ENCODE measurements at places on chromosomes 13 and 19.
A peak's percentile ranks its signal among the peaks of the same experiment; 100 is the strongest.

DNA sequence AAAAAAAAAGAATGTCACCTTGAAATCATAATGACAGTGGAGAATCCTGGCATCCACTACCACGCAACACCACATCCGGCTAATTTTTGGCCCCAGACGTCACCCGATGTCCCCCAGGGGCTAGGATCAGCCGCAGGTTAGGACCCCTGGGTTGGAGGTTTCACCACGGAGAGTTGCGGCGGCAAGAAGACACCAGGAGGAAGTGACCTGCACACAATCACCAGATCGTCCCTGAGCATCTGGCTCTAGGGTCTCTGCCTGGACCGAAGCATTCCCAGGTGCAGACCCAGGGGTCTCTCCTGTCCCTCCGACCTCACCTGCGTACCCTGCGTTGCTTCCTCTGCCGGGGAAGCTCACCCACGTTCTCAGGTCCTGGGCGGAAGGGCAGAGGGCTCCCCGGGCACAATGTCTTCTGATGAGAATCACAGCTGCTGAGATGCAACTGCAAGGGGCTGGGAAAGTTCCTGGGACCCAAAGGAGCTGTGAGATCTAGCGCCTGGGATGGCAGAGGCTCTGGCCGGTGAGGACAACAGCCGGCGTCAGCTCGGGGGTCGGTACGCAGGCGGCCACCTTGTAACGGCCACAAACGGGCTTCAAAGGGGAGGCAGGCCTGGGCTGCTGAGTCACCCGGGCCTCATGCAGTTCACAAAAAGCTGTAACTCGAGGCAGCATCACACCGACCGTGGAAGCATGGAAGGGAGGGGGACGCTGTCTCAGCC is 111.2 kb downstream of the GADD45B start:
- DNase-seq = no peak

DNA sequence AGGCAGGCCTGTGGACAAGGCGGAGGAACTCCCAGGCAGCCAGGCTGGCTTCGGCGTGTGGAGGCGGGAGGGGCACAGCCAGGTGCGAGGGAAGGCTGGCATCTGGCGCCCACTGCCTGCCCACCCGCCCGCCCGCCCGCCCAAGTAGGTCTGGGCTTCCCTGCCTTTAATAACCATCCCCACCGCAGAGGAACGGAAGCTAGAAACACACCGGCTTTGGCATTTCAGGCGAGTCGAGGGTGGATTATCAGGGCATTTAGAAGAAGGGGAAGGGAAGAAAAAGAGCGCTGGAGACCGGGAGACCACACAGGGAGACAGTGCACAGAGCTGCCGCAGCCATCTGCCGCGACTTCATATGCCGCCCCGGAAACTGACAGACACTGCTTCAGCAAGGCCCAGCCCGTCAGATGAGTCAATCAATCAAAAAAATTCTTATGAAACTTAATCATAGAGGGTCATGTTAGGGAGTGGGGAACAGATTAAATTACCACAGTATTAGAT is 199.7 kb downstream of the TSHZ3 start:
- no peak for DNase-seq

DNA sequence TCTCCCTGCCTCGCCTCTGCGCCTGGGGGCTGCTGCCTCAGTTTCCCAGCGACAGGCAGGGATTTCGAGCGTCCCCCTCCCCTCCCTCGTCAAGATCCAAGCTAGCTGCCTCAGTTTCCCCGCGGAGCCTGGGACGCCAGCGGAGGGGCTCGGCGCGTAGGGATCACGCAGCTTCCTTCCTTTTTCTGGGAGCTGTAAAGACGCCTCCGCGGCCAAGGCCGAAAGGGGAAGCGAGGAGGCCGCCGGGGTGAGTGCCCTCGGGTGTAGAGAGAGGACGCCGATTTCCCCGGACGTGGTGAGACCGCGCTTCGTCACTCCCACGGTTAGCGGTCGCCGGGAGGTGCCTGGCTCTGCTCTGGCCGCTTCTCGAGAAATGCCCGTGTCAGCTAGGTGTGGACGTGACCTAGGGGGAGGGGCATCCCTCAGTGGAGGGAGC is 722 bp upstream of the ICAM1 start:
- DNase-seq = peak; percentile 91

DNA sequence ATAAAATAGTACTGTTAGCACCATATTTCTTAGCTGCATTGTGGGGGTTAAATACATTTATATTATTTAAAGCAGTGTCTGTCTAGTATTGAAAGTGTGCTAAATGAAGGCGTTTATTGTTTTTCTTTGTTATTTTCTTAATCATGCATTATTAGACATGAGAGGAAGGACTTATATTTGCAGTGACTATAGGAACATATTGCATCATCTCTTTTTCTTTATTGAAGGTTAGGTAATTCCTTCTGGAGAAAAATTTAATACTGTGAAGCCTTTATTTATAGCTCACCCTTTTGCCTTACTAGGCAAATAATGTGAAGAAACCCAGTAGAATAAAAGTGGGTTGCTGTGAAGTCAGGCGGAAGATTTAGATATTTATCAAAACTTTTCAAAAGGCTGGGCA is 78.9 kb upstream of the ZNF420 start:
- no peak for DNase-seq

GRCh38 chr19:32330213-32330857 is 15.1 kb upstream of the ZNF507 start:
- no peak for DNase-seq

DNA sequence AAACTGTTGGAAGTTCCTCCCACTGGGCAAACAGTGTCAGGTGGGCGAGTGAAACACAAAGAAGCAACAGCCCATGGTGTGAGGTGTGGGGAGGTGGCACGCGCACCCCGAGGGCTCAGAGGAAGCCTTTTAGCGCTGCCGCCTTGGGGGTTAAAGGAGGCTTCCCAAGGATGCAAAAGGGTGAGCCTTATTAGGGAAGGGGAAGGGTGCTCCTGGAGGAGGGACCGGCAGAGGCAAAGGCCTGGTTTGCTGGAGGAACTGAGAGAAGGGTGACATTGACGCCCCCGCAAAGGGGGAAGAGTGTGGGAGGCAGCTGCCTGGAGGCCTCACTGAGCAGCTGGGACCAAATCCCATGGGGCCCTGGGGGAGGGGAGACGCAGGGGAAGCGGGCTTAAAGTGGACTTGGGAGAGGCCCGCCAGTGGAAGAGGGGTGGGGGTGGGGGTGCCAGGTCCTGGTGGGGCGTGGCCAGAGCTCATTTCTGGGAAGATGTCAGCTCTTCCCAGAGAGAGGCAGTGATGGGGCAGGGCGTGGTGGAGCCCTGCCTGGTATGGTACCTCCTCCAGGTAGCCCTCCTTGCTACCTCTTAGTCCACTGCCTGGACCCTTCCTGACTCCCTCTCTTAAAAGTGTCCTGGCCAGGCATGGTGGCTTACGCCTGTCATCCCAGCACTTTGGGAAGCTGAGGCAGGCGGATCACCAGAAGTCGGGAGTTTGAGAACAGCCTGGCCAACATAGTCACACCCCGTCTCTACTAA is 12.0 kb upstream of the FCHO1 start:
- DNase-seq = no peak

DNA sequence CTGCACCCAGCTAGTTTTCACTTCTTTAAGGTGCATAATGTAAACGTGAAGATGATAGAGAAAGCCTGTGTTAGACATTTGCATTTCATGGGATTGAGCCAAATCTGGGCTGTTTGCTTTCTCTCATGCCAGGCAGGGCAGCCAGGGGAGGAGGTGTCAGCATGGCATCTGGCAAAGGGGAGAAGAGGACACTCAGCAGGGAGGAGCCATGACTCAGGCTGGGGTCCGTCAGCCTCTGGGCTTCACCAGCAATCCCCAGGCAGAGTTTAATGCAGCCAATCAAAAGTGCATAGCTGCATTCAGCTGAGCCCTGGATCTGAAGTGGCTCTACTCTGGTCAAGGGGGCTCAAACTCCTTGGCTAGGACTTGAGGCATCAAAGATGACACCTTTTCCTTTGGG is 23.5 kb downstream of the EBPL start:
- no peak for DNase-seq

GRCh38 chr13:76009267-76009890 is 373.2 kb downstream of the LMO7 start:
- no peak for DNase-seq

DNA sequence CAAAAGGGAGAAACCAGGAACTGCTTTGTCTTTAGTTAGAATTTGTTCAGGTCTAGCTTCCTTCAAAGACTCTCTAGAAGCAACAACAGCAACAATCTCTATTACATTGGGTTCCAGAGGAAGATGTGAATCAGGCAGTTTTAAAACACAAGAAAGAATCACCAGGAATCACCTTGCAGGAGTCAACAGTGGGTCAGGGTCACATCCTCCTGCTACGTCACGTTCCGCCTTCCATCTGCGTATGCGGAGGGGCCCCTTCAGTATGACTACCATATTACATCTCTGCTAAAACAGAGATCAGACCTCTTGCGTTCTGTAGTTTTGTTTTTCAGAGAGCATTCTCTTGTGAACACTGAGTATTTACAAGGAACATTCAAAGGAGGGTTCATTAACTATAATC is 147.8 kb upstream of the STARD13 start:
- DNase-seq = no peak

- DNase-seq = no peak
These were observed 240.5 kb downstream of the ENOX1 start for GRCh38 chr13:43546251-43546650.

GRCh38 chr13:44404261-44405132 is 30.9 kb downstream of the SERP2 start:
- peak; percentile 87 for DNase-seq

GRCh38 chr19:42471554-42472249 is 29.0 kb upstream of the CXCL17 start:
- DNase-seq = no peak
